A549 (cell line): ENCODE measurements at places on chromosomes 1 and 21. TPM values are rescaled to one million over a fixed set of nuclear protein-coding genes. Genes with fewer than 3 reads are reported as not detected.

DNA sequence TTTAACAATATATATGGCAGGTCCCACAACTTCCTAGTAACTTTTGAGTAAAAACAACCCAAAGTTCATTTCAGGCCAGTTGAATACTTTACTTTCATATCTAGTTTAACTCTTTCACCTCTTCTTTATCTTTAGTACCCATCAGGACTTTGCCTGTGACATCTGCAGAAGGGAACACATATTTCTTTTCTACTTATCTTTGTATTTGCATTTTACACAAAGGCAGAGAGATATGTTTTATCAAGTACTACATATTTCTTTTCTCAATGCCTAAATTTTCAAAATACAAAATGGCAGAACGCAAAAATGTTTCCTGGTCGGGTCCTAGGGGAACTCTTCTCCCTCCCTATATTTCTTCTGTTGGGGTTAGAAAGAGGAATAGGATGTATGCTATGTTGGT, 6.8 kb upstream of the PTPRC start:
- no peak for DNase-seq

GRCh38 chr21:44755227-44755626, 43.9 kb upstream of the TSPEAR start:
- no peak for DNase-seq

DNA sequence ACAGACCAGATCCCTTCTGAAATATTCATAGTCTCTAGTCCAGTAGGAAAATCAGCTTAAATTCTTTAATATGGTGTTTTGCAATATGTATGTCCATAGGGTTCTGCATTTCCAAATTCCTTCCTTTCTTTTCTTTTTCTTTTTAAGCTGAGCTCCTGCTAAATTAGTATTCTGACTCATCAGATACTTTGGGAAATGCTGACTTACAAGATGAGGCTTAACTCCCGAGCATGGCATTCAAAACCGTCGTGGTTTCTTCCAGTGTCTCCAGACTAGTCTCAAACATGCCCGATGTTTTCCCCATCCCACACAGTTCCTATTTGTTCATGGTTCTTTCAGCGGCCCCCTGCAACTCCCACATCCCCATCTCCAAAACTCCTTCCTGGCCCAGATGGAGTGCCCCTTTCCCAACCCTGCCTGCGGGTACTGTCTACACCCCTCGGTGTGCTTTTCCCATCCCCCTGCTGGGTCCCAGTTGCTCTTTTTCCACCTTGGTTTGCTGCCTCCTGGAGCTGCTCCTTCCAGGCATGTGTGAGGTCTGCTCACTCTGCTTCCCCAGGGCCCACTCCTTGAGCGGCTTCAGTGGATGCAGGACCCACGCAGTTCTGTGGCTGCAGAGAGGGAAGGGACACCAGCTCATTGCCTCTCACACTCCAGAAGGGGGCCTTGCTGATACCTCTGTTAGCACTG, 19.5 kb upstream of the ETV3 start:
- no peak for DNase-seq

- DNase-seq = no peak
Measured at GRCh38 chr1:20935717-20936116, 148.6 kb upstream of the HP1BP3 start.

DNA sequence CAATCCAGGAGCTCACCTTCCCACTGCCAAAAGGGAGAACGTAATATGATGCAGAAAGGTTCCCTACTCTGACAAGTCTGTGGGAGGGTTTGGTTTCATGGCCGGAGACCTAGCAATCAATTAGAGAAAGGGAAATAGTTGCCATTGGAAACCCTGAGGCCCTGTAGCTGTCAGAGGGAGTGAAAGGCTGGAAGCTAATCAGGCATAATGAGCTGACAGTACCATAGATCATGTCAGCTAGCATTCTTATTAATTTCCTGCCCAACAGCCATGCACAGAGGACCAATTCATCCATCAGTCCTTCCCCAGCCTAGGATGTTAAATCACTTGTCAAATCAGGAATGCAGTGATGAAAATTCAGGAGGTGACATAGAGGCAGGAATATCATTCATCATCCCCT, 527.3 kb downstream of the PLPP3 start:
- DNase-seq = no peak

CD1E gene
- not detected in 3 replicates for polyA plus RNA-seq

GRCh38 chr1:234214129-234214910, 158.9 kb upstream of the COA6 start:
- DNase-seq = no peak
